ENCODE measurements at places on chromosomes 11 and 22.

GRCh38 chr11:2945757-2946287 lies 16.6 kb upstream of the PHLDA2 start:
- DNase-seq = no peak

DNA sequence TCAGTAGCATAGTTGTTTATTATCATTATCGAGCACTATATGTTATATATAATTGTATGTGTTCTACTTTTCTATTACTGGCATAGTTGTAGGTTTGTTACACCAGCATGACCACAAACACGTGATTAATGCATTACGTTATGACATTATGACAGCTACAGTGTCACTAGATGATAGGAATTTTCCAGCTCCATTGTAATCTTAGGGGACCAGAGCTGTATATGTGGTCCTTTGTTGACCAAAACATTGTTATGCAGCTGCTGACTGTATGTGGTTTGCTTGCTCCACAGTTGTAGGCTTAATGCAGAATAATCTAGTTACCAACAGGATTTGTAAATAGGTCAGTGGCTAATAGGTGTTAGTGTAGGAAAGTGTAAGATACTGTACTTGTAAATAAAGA lies 66.1 kb downstream of the HSD17B12 start:
- no peak for DNase-seq

GRCh38 chr11:108596701-108597100 lies 3.1 kb upstream of the EXPH5 start:
- DNase-seq = no peak

- peak; percentile 14 for DNase-seq
Measured at GRCh38 chr11:764322-765024, 12.8 kb downstream of the GATD1 start.

DNA sequence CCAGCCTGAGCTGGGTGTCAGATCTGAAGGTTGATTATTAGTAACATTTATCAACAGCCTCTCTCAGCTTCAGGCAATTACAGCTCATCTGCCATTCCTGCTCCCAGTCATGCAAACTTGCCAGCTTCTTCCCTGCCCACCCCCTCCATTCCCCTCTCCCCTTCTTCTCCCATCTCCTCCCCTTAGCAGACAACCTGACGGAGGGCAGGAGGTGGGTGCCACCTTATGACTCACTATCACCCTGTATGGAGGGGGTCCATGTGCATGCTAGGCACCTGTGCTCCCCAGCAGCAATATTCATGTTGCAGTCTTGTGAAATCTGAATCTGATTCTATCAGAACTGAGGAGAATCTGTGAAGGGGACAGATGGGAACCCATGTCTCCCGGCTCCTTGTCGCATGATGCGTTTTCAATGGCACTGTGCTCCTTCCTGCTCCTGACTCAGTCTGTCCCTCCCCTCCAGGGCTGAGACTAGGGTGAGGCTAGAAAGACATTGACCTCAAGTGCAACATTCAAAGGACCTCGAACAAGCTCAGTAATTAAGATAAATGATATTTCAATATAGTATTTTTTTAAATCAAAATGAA lies 46.3 kb upstream of the TUB start:
- no peak for DNase-seq

GRCh38 chr11:9066433-9066925 lies 24.9 kb downstream of the SCUBE2 start:
- no peak for DNase-seq

- DNase-seq = no peak
Measured at GRCh38 chr22:32951807-32952153, 106.4 kb downstream of the SYN3 start.

GRCh38 chr11:62542111-62542745 lies 4.4 kb downstream of the AHNAK start:
- DNase-seq = no peak

GRCh38 chr11:2940147-2940920 lies 11.1 kb upstream of the PHLDA2 start:
- no peak for DNase-seq

- no peak for DNase-seq
Measured at GRCh38 chr11:23653071-23653675, 792.9 kb upstream of the CCDC179 start.

DNA sequence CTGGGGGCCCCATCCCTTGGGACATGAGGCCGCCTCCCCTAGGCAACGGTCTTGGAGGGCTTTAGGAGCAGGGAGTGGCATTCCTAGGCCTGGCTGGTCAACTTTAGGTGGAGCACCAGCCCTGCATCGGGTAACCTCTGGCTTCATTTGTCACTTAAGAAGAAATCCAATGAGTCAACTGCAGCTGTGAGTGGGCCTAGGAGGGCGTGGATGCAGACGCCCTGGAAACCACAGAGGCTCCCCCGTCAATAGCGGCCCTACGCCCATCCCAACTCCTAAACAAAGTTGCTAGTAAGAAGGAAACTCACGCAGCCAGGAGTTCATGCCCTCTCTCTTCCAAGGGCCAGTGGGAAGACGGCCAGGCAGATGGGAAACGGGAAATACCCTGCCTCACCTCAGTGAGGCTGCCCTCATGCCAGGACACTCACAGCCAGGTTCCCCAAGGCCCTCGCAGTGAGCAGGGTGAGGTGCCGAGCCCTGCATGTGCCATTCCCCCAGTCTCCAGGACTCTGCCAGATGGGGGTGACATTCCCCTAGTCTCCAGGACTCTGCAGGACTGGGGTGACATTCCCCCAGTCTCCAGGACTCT lies 20.8 kb downstream of the BID start:
- no peak for DNase-seq

DNA sequence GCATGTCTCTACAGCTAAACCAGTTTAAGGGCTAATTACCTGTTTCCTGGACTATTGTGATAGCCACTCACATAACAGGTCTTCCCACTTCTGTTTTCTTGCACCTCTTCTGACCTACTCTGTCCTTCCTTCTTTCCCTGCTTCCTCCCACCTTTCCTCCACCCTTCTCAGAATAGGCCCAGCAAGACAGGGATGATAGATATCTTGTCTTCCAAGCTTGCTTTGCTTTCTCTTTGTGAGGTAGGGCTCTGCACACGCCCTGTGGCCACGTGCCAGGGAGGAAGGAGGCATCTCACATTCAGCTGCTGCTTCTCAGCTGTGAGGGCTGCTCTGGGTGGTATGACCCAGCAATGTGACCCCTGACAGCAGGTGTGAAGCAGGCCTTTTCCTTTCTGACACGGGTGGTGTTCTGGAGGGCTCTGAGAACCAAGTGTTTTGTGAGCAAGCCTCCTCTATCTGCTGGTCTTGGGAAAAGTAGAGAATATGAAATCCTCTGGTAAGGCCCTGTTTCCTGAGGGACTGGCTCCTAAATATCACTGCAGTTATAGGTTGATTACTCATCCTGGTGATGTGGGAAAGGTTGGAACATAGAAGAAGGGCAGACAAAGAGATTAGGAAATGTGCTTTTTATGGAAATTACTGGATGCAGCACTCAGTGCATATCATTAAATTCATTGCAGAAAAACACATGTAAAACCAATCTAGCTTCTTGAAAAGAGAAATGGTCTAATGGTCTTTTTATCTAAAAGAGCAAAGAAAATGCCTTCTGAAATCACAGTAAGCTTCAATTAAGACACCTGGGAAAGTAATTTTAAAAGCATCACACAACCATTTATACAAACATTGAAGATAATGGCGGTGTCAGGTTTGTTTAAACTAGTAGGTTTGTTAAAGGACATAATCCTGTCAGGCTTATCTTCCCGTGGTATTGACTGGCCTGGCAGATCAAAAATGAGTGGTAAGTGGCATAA lies 8.5 kb downstream of the AMOTL1 start:
- no peak for DNase-seq

- no peak for DNase-seq
Measured at GRCh38 chr11:44198146-44198724, 102.8 kb downstream of the EXT2 start.

- DNase-seq = no peak
Measured at GRCh38 chr11:3155691-3156258, 9.3 kb downstream of the OSBPL5 start.

DNA sequence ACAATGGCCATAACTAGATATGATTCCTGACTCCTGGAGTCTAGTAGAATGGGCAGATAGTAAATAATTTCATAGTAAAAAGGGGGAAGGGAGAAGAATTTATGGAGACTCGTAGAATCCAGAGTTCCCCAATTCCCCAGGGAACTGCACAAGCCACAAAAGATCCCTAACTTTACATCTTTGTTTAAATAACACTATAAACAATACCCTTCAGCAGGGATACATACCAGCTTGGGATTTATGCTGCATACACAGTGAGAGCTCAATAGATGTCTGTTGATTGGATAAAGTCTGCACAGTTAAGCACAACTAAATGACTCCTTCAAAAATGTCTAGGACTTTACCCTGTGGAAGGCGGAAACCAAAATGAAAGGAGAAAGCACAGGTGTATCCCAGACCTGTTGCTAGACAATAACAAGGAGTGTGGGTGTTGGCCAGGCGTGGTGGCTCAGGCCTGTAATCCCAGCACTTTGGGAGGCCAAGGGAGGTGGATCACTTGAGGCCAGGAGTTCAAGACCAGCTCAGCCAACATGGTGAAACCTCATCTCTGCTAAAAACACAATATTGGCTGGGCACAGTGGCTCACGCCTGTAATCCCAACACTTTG lies 6.8 kb downstream of the SLC35F2 start:
- no peak for DNase-seq

DNA sequence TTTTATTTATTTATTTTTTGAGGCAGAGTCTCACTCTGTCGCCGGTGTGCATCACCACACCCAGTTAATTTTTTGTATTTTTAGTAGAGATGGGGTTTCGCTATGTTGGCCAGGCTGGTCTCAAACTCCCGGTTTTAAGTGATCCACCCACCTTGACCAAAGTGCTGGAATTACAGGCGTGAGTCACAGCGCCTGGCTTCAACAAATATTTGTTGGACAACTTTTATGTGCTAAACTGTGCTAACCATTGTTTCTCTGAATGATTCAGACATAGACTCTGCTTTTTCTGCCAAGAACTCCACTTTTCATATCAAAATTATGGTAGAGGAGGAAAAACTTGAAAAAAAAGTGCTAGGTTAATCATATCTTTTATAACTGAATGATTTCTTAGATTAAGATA lies 36.3 kb downstream of the MMP7 start:
- DNase-seq = no peak

DNA sequence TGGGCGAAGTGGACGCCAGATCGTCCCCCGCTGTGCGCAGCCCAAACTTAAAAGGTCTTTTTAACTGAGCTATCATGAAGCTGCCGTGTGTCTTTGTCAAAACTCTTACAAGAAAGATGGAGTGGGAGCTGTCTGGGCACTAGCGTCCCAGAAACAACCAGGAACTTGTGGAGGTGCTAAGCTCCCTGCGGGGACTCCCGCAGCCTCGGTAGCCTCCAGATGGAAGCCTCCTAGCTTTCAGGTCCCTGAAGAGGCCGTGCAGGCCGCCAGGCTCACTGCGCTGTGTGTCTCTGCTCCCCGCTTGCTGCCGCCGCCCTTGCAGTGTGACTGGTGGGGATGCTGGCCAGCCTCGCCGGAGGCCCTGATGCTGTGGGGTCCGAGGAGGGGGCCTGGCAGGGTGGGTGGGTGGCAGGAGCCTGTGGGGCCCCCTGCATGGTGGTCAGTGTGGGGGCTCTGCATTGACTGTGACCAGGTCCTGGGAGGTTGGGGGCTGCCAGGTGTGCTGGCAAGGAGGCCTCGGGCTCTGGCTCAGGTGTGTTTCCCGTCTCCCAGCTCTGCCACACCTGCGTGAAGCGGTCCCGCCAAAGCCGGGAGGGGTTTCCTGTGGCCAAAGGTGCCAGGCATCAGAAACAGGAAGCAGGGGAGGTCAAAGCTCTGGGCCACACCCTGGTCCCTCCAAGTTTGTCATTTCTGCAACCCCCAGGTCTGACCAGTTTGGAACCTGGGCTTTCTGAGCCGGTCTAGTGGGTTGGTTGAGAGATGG lies 1.2 kb downstream of the TRABD start:
- DNase-seq = no peak

GRCh38 chr11:102007567-102008437 lies 39.4 kb upstream of the CFAP300 start:
- DNase-seq = no peak

- DNase-seq = no peak
Measured at GRCh38 chr22:49447837-49448236, 379.8 kb downstream of the BRD1 start.

GRCh38 chr11:2521081-2521732 lies 76.4 kb downstream of the KCNQ1 start:
- no peak for DNase-seq

- DNase-seq = no peak
Measured at GRCh38 chr11:68402355-68403031, 58.1 kb upstream of the PPP6R3 start.

DNA sequence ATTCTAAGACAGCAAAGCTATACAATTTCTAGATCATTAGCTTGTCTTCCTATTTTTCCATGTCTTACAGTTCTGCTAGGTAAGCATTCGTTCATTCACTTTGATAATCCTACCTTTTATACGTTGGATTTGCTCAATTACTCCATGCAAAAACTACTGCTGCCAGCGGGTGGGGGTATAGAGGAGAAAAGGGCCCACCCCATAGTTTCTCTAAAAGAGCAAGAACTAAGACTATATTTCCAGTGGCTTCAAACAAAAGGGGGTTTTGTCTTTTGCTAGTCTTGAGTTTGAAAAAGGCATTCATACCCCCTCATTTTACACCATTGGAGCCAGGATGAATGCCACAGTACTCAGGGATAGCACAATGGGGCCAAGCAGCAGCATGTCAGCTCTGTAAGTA lies 155.7 kb downstream of the WT1 start:
- DNase-seq = no peak

GRCh38 chr11:91156041-91156440 lies 933.2 kb upstream of the CHORDC1 start:
- no peak for DNase-seq

DNA sequence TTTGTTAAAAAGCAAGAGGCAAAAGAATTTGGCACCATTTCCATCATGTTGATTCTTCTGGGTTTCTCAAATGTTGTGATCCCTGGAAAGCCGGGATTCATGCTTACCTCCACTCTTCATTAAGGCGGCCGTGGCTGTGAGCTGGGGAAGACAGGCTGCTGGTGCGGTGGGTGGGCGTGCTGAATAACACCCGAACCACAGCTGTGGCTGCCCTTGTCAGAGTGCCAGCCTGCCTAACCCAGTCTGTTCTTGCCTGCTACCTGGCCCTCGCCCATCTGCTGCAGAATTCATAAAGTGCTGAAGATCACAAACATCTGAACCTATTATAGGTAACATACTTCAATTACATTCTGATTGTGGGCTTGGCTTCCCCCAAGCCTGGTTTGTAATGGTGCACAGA lies 95.8 kb upstream of the RCN1 start:
- DNase-seq = peak; percentile 100

DNA sequence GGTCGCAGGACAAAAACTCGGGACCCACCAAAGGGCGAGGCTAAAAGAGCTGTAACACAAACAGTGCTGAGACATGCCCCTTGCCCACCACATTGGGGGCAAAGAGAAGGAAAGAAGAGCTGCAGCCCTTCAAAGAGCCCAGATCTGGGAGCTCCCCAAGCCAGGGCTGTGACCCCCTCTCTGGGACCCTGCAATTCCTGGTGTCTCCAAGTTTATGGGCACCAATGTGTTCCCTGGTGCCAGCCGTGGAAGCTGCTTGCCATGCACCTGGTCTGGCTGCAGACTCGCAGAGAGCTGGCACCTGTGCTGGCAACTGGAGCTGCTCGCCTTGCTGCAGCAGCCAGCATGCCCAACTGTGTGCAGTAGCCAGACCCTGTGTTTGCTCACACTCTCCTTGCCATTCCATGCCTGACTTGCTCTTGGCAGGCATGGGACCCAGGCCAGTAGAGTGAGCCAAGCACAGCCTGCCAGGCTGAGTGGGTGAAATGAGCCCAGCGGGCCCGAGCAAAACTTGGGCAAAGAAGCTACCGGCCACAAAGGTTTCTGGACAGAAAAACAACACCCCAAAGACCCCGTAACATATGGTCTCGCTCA lies 16.0 kb downstream of the RRP8 start:
- no peak for DNase-seq
